CMK (cell line): ENCODE measurements at places on chromosomes 2 and 18.

GRCh38 chr2:205773989-205774388, 91.7 kb downstream of the NRP2 start:
- DNase-seq: no peak

DNA sequence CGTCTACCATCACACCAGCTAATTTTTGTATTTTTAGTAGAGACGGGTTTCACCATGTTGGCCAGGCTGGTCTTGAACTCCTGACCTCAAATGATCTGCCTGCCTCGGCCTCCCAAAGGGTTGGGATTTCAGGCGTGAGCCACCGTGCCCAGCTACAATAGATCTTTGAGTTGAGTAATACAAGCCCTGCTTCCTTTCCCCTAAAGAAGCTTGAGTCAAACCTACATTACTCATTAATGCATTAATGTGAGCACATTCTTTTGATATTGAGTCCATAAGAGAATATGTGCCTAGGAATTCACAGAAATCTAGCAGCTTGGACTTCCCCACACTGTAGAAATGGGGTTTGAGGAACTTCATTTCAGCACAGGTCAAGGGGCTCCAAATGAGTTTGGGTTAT, 39.6 kb downstream of the PSMG2 start:
- DNase-seq: no peak

DNA sequence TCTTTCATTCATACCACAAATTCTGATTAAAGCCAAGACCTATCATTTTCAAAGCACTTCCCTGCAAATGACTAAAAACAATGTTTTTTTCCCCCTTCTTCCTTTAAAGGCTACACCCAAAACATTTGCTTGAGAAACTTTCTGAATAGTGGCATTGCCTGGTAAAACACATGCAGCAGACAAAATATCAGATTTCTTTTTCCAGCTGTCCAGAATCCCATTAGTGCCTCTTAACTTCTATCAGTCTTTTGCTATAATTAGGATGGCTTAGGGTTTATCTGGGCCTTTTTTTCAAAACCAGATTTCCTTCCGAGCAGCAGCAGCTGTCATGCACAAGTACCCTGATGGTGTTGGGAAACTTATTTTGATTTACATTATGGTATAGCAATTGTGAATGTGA, 50.6 kb downstream of the ALPK2 start:
- no peak for DNase-seq

DNA sequence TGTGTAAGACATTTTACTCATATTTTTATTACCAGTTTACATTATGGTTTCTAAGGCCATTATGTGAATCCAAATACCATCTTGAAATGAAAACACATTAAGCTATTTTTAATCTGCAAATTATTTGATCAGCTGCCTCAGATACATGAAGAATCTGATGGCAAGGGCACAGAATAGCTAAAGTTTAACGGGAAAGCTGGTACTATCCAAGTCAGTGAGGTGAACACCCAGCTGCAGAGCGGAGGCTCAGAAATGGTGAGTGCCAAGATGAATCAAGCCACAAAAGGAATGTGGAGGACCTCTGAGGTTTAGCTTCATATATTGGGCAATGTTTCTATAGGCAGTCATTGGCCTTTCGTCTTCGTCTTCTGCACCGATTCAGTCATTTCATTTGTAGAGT, 75.1 kb downstream of the DPP10 start:
- no peak for DNase-seq

GRCh38 chr18:48997681-48997984, 46.9 kb upstream of the SMAD7 start:
- DNase-seq: no peak

DNA sequence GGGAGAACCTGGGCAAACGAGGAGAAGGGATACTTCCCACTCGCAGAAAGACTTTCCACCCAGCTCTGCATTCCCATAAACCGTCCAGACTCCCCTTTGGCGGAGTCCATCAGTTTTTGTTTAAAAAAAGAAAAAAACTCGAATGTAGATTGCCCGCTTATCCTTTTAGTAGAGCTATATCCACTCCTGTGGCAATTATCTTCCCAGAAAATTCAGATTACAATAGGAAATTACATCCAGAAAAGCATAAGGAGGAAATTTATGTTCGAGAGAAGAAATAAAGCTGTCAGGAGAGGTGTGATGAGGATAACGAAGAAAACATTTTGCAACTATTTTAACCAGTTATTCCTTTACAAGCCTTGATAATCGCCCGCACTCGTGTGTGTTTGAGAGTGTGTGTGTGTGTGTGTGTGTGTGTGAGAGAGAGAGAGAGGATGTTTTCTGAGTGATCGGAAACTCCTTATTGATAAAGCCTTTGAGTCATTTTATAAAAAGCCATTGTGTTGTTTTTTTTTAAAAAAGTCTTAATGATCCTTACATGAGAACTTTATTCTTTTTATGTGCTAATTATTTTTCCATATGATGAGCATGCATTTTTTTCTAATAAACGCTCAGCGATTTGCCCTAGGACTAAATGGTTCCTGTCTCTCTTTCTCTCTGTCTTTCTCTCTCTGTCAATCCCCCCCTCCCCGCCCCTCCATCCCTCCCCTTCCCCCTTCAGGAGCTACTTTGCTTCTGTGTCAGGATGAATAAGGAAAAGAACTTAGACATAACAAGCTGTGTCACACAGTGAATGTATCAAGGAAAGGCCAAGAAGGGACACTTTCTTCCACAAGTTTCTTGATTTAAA, 1.1 kb upstream of the PPP3R1 start:
- no peak for DNase-seq

DNA sequence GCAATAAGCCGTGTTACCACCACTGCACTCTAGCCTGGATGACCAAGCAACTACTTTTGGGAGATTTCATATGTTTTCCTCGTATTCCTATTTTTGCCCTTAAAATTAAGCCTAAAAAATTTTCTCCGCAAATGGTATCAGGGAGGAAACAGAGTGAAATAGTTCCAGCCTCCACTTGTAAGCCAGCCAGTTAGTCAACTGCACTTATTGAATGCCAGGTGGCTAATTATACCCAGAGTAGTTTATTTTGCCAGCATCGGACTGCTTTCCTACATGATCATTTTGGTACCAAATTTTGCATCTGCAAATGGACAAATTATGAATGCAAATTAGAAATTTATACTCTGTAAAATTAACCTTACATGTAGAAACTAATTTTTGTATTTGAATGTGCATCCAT, 90.2 kb upstream of the ARHGAP28 start:
- DNase-seq: no peak

DNA sequence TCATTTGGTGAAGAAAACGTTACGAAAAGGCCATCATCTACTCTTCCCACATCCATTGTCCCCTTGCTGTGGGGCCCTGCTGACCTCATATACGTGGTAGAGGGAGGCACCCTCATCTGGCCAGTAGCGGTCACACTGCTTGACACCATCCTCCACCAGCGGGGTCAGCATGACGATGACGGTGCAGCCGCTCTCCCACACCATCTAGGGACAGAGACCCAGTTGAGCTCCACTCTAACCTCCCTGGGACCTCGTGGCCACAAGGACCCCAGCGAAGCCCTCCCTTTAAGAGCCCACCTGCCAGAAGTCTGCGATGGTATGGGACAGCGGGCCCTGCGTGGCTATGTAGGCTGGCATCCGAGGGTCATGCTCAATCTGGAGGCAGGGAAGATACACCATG, 13.1 kb downstream of the PTPRN start:
- no peak for DNase-seq

DNA sequence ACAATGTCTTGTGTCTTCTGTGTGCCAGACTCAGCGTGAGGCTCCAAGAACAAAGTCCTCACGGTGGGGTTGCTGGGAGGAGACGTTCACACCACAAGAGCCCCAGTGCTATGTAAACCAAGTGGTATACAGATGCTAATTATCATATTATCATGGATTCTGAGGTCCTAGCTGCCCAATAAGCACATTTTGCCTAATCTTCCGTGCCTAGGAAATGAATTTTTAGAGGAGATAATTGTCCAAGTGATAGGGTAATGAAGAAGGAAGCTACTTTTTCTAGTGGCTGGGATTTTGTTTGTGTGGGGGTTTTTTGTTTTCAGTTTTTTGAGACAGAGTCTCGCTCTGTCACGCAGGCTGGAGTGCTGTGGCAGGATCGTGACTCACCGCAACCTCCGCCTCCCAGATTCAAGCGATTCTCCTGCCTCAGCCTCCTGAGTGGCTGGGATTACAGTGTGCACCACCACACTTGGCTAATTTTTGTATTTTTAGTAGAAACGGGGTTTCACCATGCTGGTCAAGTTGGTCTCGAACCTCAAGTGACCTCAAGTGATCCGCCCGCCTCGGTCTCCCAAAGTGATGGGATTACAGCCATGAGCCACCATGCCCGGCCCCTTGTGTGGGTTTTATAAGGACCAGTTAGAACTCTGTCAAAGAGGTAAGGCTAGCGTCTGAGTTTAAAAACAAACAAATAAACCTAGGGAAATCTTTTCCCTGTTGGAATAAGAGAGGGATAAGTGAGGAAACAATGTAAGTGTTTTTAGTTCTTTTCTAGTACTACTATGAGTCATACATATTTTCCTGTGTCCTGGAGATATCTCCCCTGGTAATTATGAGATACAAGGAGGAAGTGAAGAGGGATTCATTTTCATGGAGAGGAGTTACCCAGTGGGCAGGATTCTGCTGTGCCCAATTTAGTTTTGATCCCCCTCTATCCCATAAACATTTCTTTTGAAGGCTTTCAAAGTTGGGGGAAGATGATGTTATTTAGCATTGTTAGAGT, 9.5 kb upstream of the SMAD7 start:
- DNase-seq: no peak

DNA sequence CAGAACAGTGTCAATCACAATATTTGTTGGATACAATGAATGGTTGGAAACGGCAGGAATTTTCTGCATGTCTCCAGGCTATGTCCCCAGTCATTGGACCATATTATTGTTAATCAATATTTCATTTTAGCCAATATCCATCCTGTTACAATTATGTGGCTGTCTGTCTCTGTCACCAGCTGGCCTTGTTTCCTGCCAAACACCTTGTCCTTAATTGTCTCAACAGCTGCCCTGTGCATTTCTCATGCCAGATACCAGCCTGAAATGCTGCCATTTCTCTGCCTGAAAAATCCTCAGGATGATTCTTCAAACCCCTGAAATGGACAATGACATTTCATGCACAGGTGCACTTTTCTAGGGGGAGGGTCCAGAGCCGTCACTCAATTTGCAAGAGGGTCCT, 170.6 kb downstream of the ALPK2 start:
- DNase-seq: no peak

GRCh38 chr2:191228861-191229260, 16.3 kb upstream of the MYO1B start:
- no peak for DNase-seq

- DNase-seq: no peak
Measured at GRCh38 chr2:109059474-109060165, 69.4 kb upstream of the SH3RF3 start.

- DNase-seq: no peak
Measured at GRCh38 chr2:26945991-26946750, 24.3 kb upstream of the MAPRE3 start.

- no peak for DNase-seq
Measured at GRCh38 chr2:179875864-179876263, 14.5 kb upstream of the ZNF385B start.

- no peak for DNase-seq
Measured at GRCh38 chr2:181185421-181185820, 205.0 kb downstream of the UBE2E3 start.

DNA sequence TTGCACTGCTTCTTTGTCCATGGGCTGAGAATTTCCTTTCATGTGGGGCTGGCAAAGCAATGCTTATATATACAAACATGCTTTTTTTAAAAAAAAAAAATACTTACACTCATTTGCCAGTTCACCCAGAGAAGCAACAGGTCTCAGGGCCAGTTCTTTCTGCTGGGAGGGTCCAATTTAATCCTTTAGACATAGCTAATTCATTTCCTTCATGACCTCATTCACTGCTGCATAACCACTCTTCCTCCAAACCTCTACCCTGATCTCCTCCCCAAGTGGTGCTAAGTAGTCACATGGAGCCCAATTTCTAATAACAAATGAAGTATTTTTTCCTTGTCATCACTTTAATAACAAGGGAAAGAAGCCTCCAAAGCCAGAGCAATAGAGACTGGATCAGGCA, 17.1 kb upstream of the TMEM178A start:
- DNase-seq: no peak

- no peak for DNase-seq
Measured at GRCh38 chr2:54561010-54561409, 104.9 kb downstream of the SPTBN1 start.

GRCh38 chr2:197309691-197310231, 819 bp downstream of the ANKRD44 start:
- no peak for DNase-seq

DNA sequence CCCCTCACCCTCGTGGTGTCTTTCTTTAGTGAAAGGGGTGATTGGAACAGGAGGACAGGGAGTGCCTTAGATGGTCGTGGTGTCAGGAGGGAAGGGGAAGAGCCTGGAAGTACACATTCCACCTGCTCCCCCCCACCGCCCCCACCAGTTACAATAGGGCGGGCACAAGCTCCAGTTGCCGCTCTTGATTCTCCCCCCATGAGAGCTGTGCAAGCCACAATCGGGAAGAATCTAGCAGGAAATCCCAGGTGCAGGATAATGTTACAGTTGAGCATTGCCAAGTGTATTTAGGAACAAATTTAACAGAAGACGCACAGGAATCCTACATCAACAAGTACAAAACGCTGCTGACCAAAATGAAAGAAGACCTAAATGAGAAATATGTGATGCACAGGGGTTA, 73.6 kb downstream of the ASAP2 start:
- no peak for DNase-seq

DNA sequence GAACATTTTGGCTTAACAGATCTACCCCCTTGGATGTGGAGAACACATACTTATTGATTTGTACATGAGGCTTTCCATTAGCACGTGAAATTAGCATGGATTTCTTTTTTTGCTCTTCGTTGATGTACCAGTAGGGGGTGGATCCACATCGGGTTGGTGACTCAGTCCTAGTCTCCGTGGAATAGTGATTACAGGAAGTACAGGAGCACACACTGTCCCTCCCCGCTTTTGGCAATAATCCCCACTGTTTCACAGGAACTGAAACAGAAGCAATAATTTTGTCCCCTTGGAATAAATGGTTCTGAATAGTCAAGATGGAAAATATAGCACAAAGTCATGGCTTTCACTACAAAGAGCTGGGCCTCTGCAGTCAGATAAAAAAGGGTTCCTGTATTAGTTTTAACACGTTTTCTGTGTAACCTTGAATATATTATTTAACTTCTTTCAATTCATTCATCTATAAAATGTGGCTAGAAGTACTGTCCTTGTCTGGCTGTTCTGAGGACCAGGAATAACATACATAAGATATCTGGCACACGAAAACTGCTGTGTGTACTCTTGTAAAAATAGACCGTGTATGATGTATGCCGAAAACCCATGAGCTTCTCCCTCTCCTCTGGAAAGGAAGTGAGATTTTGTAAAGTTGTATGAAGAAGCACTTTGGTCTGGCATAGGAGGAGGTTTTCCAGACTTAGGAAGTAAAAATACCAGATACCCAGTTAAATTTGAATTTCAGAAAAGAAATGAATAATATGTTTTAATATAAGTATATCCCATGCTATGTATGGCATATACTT, 229.2 kb downstream of the GALR1 start:
- no peak for DNase-seq

- no peak for DNase-seq
Measured at GRCh38 chr2:202148515-202149154, 75.6 kb downstream of the KIAA2012 start.
